ENCODE measurements at places on chromosomes 7 and 10.
A peak's percentile ranks its signal among the peaks of the same experiment; 100 is the strongest.

- peak; percentile 36 for DNase-seq
Measured at GRCh38 chr7:1597791-1598190, 28.0 kb upstream of the PSMG3 start.

- no peak for DNase-seq
Measured at GRCh38 chr10:49431426-49431825, 35.5 kb upstream of the DRGX start.

DNA sequence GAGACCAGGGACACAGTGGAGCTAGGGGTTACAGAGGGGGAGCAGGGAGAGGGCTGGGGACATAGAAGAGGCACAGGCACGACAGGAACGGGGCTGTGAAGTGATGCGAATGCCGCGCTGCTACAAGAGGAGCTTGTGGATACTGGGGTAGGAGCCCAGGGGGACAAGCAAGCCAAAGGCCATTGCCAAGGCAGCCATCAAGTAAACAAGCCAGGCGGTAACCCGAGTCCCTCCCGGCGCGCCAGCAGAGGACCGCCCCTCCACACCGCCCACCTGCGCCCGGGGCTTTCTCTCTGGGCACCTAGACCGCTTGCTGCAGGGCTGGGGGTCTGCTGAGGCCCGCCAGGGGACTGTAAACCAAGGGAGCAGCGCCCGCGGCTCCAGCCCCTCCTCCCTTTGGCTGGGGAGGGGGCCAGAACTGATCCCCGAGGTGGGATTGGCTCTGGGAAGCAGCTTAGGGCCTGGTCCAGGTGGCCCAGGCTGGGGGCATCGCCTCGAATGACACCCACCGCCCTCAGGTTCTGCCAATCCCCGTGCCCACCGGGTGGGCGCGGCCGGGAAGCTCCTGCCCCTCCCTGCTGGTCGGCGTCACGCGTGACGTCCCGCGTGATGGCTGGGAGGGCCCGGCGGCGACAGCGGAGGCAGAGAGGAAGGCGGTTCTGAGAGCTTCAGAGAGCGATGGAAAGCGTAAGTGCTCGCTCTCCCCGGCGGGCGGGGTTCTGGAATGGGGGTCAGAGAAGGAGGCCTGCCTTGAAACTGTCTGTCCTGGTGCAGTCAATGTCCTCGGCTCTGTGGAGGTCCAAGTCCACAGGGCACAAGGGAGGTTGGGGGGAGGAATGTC lies 982 bp downstream of the SFXN3 start:
- peak; percentile 89 for DNase-seq

GRCh38 chr7:14905764-14906163 lies 3.2 kb upstream of the DGKB start:
- no peak for DNase-seq

GRCh38 chr10:61589547-61590243 lies 73.0 kb upstream of the CABCOCO1 start:
- DNase-seq: no peak
